Mesenchymal stem cell (in vitro differentiated cells and primary cell): ENCODE measurements at places on chromosomes 7 and 10.

DNA sequence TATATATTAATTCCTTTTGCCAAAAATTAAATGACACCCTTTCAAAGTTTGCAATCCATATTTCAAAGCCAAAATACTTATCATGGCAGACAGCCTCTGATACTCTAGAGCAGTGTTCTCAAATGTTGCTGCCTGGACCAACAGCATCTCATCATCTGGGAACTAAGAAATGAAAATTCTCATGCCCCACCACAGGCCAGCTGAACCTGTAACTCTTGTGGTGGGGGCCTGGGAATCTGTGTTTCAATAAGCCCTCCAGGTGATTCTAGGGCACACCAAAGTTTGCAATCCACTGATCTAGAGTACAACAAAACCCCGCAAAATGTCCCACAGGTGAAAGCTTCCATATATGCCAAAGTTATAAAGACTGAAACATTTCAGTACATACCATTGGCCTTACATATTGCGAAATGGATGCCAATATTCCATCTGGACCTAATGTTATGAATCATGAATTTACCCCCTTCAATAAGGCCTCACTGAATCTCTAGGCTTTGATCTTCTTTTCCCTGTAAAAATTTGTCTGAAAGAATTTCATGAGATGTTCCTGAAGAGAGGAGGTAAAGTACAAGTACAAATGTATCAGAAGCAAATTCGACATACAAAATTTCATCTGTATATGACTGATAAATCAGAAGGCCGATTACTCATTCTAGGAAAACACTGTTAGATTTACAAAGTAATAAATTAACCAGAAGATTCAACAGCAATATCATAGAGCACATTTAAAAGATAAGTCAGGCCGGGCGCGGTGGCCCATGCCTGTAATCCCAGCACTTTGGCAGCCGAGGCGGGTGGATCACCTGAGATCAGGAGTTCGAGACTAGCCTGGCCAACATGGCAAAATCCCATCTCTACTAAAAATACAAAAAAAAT is 25.3 kb upstream of the EPC1 start:
- no peaks in the 10 kb centered on the region for H3K36me3 ChIP-seq
- no peak overlapping the region for H3K4me3 ChIP-seq
- H3K4me1 ChIP-seq = no peaks in the 10 kb centered on the region
- H3K27ac ChIP-seq = no peak overlapping the region
- DNase-seq = no peak
- H3K27me3 ChIP-seq = no peaks in the 10 kb centered on the region

- no peaks in the 10 kb centered on the region for H3K27me3 ChIP-seq
- H3K36me3 ChIP-seq = no peaks in the 10 kb centered on the region
- peak overlapping the region; percentile 0 for H3K4me3 ChIP-seq
- H3K4me1 ChIP-seq = no peaks in the 10 kb centered on the region
Observed at GRCh38 chr7:16398146-16399017, 23.0 kb downstream of the CRPPA start.

DNA sequence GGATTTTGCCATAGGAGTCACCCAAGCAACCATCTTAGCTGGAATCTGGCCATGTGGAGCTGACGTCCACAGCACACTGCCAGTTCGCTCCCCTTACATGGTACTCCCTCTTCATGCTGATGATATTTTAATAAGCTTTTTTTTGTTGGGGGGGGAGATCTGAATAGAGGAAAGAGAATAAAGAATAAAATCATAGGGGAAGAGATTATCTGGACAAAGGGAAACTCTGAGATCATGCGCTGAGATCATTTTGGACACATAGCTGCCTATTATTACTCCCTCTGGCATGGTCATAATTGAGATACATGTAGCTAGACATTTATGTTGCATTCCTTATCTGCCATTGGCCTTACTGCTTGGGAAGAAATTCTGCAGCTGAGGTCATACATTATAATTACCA is 282.7 kb downstream of the HTR7 start:
- no peak for DNase-seq
- no peaks in the 10 kb centered on the region for H3K4me1 ChIP-seq
- H3K4me3 ChIP-seq = no peak overlapping the region
- no peak overlapping the region for H3K27ac ChIP-seq
- no peaks in the 10 kb centered on the region for H3K27me3 ChIP-seq

- H3K4me1 ChIP-seq = peaks cover 15% of the 10 kb centered on the region
- no peaks in the 10 kb centered on the region for H3K27me3 ChIP-seq
- peak; percentile 55 for DNase-seq
- H3K27ac ChIP-seq = peak overlapping the region; percentile 93
Observed at GRCh38 chr10:12709000-12709401, 292.5 kb downstream of the CCDC3 start.

DNA sequence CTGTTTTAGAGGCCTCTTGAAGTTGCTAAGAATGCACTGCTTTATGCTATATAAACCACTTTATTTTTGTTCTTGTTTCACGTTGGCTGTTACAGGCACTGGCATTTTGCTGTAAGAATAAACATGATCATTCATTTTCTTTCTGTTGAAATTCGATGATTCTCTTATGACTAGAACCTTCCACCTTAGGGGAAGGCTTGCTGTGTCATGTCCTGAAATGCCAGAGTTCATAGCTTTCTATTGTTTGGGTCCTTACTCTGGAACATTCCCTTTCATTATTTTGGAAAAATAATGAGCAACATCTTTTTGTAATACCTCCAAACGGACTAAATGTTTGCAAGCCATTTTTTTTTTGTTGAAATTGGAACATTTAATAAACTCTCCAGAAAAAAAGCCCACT is 495.1 kb upstream of the POT1 start:
- no peaks in the 10 kb centered on the region for H3K4me1 ChIP-seq
- no peaks in the 10 kb centered on the region for H3K27me3 ChIP-seq
- no peak overlapping the region for H3K27ac ChIP-seq
- H3K36me3 ChIP-seq = no peaks in the 10 kb centered on the region
- H3K4me3 ChIP-seq = no peak overlapping the region

DNA sequence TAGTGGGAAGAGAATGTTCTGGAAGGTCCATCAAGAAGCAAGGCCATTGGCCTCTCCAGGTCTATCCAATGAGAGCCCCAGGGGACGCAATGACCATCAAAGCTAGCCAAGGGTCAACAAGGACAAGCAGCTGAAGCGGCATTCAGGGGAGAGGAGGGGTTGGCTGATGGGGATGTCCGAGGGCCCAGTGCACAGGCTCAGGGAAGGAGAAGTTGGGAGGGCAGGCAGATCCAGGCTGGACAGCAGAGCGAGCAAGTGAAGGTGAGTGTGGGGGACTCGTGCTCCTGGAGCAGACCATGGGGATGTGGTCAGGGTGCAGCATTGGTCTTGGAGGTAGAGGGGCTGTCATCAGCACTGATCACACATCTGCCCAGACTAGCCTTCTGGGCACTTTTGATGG is 275.4 kb upstream of the TCERG1L start:
- no peaks in the 10 kb centered on the region for H3K27me3 ChIP-seq
- H3K4me1 ChIP-seq = no peaks in the 10 kb centered on the region
- no peak overlapping the region for H3K27ac ChIP-seq
- H3K4me3 ChIP-seq = no peak overlapping the region
- H3K36me3 ChIP-seq = no peaks in the 10 kb centered on the region
